ENCODE measurements at places on chromosomes 12 and 14.

DNA sequence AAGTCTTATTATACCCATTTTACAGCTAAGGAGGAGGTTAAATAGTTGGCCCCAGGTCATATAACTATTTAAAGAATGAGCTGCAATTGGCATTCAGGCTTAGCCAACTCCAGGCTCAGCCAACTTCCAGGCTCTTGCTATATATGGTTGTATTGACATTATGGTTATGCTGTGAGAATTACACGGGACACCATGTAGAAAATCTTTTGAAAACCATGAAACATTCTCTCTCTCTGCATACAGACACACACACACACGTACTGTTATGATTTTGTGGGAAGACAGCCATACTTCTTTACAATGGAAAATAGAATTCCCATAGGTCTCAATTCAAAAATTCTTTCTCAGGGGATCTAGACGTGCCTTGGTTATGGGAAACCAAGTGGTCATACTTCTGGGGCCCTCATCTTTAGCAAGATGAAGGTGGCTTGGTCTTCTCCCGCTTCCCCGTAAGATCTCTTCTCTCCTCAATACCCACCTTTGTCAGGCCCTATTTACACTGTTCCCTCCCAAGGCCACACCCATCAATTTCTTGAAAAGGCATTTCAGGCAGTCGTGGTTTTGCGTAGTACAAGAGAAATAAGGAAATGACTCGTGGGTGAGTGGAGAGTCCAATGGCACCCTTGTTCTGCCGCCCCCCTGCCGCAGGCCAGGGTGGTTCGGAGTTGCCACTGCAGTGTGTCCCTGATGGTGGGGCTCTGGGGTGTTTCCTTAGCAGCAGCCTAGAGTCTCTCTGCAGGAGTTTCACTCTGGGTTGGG lies 10.0 kb upstream of the GPRC5A start:
- no peak for DNase-seq

DNA sequence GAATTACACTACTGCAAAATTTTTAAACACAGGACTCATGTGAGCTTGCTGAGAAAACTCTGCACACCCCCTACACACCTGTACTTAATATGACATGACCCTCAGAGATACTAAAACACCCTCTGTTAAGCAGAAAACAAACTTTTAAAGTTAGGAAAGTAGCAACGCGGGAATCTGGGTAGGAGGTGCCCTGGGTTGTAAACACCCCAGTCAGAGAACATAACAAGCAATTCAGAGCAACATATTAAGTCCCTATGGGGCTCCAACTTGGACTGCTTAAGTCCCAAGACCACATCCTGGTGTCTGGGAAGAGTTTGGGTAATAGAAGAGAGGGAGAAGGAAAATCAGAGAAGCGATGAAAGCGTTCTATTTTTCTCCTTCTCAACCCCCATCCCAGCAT lies 1.2 kb downstream of the ATF7 start:
- no peak for DNase-seq

DNA sequence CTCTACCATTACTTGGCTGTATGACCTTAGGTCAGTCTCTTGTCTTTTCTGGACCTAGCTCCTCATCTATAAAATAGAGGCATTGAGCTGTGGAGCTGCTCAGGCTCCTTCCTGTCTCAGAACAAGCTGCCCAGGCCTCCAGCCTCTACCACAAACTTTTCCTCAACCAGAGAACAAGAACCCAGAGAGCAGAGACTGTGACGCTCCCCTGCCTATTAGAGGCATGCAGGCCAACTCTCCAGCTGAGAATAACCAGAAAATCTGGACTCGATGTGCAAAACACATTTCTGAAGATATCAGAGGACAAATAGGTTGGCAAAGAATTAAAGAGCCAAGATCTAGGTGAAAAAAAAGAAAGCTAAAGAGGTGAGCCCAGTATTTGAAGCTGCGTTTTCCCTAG lies 17.8 kb upstream of the PNMA1 start:
- no peak for DNase-seq

- DNase-seq, result no peak
These were observed 38.0 kb downstream of the FOXN3 start for GRCh38 chr14:89379006-89379405.

DNA sequence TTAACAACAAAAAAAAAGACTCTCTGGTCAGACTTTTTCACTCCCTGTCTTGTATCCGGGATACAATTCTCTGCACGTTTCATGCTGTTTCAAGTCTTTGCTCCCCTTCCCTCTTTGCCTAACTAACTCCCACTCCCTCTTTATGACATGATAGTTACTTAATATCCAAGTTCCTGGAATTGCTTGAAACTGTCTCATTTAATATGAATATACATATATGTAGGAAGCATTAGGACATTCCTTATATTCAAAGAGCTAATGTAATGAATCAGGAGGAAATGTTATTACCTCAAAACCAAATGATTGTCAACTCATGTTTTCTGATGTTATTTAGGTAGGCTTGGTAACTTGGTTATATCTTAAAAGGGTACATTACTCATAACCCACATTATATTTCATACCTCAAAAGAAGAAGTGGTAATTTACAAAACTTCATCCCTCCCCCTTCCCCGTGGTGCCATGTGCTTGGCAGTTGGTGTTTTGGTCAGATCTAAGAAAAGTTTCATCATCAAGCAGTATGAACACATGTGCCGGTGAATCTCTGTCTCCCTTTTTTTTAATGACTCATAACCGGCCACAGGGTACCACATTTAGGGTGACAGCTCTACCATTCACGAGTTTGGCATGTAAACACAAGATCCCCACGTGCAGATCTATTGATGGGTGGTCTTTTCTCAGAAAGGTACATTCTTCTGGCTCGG lies 56.5 kb downstream of the HCAR2 start:
- DNase-seq, result peak; percentile 50

- DNase-seq, result no peak
These were observed 19.3 kb downstream of the NT5DC3 start for GRCh38 chr12:103821773-103822172.

DNA sequence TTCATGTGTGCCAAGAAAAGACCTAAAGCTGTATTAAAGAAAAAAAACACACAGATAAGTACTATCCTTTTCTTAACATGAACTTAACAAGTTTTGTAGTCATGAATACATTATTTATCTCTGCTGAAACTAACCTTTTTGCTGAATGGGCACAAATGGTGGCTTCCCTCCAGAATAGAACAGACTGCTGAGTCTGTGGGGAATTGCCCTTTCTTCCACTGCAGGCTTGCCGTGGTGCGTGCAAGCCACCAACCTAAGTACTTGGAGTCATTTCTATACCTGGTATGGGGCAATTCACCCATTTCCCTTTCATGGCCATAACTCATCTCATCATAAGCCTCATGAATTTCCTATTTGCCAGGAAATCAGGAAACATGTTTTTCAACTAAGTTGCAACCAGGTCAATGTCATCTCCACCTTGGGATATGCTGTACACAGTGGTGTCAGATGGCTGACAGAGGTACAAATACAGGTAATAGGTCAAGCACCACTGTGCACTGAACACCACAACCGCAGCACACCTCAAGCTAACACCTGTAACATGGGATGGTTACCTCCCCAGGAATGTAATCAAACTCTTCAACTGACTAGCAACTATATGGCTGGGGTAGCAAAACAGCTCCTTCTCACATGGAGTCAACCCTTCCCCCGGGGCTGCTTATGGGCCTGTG lies 49.9 kb downstream of the CATSPERB start:
- DNase-seq, result no peak

GRCh38 chr14:33323979-33324378 lies 385.3 kb downstream of the NPAS3 start:
- DNase-seq, result no peak

- DNase-seq, result no peak
These were observed 19.6 kb downstream of the SENP1 start for GRCh38 chr12:48086327-48086726.

Data from activated CD8-positive, alpha-beta memory T cell treated with anti-CD3 and anti-CD28 coated beads, Interleukin-2, amount 50 U/mL, for 4 hours (primary cell).